ENCODE measurements at places on chromosomes 4 and X.

GRCh38 chr4:7366954-7367353 lies 67.8 kb downstream of the PSAPL1 start:
- DNase-seq, result no peak

DNA sequence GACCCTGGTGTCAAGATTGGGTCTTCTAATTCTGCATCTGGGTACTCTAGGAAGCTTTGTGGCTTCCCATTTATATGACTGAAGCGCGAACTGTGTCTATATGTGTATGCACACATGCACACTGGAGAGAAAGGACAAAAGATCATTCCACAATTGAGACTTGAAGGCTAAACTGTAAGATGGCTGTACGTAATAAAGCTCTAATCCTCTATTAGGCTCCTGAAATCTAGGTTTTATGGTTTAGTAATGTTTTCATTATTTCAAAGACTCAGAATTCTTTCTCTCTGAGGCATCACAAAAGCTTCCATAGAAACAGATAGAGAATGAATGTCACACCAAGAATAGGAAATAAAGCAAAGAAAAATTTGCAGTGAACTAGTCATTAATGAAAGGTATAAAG lies 320.7 kb upstream of the FTHL17 start:
- no peak for DNase-seq

- no peak for DNase-seq
Observed at GRCh38 chr4:56959100-56959499, 18.3 kb downstream of the NOA1 start.

DNA sequence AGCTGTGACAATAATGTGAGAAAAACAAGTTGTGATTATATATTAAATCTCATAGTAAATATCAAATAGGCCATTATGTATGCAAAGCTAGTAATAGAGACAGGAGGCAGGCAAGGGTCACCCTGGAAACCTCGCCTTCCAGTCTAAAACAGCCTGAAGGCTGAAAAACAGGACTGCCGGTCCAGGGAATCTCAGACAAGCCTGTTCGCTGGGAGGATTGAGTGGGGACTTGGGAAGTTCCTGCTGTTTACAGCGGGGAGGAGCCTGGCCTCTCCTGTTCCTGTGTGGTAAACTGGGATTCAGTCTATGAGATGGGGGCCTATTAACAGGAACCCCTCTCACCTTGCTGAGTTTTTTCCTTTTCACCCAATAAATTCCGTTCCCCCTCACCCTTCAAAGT lies 2317.3 kb downstream of the PCDH7 start:
- no peak for DNase-seq

DNA sequence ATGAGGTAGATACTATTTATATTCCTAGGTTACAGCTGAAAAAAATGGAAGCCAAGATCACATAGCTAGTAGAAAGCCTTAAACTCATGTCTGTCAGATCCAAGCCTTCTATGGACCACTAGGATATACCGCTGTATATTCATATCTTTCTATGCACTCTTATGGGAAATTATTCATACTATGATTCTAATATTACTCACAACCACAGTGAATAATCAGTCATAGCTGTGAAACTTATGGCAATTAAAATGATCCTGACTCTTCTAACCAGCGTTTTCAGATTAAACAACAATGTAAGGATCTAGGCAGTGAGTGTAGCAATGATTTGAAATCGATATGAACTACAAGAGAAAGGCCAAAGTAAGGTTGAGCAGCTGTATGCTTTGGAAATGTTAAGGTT lies 111.0 kb downstream of the RASGEF1B start:
- no peak for DNase-seq
